Right ventricle myocardium superior (tissue), 1 donor: ENCODE measurements at places on chromosomes 3 and 15.
A peak's percentile ranks its signal among the peaks of the same experiment; 100 is the strongest.

- no peak for DNase-seq
Measured at GRCh38 chr3:85005946-85006345, 47.2 kb downstream of the CADM2 start.

DNA sequence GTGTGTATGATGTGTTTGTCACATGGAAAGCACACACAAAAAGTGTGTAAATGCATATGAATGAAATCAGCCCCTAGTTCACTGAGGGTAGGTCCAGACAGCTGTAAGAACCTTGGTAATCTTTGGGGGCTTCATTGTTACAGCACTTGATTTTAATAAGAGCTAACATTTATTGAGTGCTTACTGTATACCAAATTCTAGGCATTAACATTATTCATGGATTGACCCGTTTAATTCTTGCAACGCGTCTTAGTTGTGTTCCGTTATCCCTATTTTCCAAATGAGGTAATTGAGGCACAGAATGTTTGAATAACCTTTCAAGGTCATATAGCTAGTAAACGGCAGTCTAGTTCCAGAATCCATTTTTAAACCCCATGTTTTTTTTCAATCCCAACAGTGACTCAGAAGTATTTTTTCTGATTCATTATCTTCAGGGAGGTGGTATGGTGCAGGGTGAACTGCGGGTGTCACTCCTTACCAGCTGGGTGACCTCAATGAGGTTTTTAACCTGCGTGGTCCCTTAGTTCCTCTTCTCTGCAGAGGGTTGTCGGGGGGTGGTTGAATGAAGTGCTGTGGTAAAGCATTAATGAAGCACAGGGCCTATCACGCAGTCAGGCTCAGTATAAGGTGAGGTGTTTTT, 14.2 kb downstream of the RAB8B start:
- DNase-seq, result no peak

DNA sequence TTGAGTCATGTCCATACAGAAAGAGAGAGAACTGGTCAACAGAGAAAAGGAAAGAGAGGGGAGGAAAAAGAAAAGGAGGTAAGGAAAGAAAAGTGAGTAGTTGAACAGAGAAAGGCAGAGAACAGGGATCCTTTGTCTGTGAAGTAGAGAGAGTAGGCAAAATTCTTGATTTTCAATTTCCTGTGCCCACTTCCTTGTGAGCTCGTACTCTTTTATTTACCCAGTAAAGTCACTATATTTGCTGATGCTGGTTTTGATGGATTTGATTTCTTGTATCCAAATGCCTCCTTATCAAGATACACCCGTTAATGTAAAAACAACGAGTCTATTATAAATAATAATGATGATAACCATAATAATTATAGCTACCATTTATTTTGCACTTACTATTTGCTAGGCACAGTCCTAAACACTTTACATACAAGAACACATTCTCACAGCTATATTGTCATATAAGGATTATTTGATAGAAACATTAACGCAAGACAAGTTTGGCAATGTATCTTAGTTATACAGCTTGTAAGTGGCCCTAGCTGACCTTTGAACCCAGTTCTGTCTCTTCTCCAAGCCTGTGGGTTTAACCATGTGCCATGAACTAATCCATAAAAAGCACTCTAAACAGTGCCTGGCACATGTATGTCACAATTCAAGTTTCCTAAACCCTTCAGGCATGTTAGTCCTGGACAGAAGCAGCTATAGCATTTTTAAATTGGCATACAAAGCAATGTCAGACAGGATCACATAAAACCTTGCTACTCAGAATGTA, 6.7 kb upstream of the P2RY1 start:
- DNase-seq, result no peak

DNA sequence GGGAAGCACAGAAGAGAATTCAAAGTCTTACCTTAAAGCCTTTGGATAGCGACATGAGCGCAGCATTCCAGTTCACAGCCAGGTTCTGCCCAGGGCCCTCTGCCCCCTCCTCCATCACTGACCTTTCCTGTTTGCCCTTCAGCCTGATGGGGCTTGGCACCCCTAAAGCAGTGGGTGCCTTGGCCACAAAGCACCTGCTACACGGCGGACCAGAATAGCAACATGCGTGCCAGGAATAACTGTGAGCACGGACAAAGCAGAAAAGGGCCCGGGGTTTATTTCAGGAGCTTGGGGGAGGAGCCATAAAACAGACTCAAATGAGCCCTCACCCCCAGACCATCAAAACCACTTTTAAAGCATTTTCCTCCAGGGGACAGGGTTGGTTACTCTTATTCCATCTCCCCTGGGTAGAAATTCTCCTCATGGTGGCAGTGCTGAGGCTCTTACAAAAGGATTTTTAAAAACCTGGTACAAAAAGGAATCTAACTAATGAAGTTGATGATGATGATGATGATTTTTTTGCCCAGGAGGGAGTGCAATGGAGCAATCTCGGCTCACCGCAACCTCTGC, 135.4 kb downstream of the KLF13 start:
- DNase-seq, result no peak

GRCh38 chr3:115239717-115240116, 92.6 kb upstream of the ZBTB20 start:
- DNase-seq, result peak; percentile 51

GRCh38 chr15:69784798-69785566, 312.7 kb downstream of the TLE3 start:
- no peak for DNase-seq

- no peak for DNase-seq
Measured at GRCh38 chr3:38650248-38650951, 913 bp upstream of the SCN5A start.

GRCh38 chr3:61612211-61613194, 51.1 kb downstream of the PTPRG start:
- no peak for DNase-seq

DNA sequence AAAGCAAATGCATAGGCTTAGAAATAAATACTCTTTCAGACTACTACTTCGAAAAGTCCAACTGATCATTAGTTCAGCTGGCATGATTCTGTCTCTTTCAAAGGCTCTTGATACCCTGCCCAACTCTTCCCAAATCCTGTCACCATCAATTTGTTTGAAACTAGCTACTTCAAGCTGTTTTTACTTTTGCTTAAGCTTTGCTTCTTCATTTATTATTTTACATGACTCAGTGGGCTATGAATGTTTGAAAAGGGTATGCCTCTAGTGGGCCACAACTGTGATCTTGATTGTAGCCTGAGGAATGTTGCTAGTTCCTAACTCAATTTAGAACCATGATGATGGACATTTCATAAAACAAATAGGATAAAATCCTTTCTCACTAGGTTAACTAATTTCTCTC, 340.8 kb downstream of the NAALADL2 start:
- DNase-seq, result no peak

- DNase-seq, result no peak
Measured at GRCh38 chr15:29852201-29852600, 29.9 kb upstream of the TJP1 start.

- no peak for DNase-seq
Measured at GRCh38 chr15:54082836-54083492, 104.7 kb downstream of the UNC13C start.

DNA sequence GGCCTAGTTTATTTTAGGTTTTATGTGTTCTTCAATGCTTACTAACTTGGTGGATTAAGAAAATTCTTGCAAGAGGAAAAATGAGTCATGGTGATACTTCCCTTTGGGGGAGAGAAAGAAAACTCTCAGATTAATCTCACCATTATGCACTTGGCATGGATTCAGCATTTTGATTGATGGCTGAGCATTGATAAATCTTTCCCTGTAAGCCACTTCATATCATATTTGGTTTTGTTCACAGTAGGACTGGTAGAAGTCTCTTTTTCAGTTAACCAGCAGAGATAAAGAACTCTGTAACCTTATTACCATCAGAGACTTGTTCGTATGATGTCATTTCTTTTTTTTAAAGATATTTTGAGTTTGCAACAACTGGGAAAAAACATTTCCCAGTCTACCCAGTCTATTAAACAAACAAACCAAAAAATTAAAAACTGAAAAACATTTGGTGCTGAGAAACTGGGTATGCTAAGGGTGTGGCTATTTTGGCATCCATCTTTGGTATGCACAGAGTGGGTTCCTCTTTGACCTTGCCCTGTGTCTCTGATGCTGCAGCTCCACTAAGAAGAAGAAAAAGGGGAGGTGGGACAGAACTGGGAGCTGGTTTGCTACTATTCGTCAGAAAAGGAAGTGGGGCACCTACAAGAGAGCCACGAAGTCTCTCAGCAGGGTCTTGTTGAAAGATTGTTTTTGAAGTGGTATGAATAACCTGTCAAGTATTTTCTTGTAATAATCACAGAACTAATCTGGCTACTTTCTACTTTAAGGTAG, 17.2 kb downstream of the TMOD3 start:
- no peak for DNase-seq

DNA sequence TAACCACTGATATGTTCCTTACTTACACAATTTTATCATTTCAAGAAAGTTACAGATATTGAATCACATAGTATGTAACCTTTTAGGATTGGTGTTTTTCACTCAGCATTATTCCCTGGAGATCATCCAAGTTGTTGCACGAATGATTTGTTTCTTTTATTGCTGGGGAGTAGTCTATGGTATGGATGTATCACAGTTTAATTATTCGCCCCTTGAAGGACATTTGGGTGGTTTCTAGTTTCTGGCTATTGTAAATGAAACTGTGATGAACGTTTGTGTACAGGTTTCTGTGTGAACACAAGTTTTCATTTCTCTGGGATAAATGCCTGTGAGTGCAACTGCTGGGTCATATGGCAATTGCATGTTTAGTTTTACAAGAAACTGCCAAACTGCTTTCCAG, 68.8 kb downstream of the NMNAT3 start:
- DNase-seq, result no peak

DNA sequence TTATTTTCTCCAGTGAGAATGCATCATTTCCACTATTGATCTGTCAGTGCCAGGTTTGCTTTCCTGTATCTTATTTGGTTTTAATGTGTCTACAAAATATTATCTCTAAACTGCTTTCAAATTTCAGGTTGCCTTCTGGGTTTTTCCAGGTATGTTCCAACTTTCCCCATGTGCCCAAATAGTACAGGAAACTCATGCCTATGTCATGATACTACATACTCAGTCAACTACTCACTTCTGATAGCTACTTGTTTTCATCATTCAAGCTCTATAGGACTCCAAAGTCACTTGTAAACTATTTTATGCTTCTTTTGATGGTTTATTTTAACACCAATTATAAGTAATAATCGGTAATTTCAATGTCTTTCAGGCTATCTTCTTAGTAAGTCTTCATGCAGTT, 134.8 kb upstream of the TTC14 start:
- no peak for DNase-seq

GRCh38 chr3:107110596-107111305, 266.5 kb upstream of the CCDC54 start:
- DNase-seq, result no peak

DNA sequence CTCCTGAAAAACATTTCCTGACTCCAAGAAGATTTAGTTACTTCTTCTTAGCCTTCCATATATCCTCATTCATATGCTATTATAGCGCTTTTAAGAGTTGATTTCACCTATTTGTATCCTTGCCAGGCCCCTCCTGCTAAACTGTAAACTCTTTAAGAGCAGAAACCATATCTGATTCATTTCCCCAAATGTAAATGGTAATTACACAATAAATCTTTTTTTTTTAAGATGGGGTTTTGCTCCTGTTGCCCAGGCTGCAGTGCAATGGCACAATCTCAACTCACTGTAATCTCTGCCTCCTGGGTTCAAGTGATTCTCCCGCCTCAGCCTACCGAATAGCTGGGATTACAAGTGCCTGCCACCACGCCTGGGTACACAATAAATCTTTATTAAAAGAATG, 4.5 kb downstream of the DLEC1 start:
- DNase-seq, result no peak

DNA sequence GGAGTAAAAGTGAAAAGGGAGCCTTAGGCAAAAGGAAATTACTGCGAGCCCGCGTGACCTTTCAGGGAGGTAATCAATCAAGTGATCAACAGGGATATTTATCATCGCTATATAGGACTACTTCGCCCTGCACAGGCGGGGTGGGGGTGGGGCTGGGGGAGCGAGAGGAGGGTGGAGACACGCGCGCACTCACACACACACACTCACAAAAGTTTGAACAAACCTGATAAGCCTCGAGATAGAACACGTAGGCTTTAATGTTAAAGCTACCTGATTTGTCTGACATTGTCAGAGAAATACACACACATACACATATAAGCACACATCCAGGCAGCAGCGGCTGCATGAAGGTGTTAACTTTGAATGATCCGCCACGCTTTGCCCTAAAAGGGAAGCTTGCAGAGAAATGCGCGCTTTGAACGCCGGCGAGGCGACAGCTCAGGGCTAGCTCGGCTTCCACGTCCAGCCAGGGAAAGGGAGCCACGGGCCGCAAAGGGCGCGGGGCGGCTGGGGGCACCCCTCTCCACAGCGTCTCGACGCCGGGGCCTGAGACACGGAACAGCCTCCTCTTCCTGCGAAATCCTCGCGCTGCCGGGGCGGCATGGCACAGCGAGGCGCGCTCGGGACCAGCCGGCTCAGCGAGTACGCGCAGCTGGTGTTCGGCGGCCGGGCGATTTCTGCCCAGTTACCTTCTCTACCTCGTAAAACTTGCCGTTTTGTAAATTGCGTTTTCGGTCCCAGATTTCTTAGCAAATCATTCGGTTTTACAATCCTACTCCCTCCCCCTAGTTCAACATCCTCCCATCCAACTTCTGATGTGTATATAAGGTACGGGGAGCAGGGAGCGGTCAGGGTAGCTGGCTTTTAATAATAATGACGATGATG, 4.8 kb upstream of the MECOM start:
- peak; percentile 55 for DNase-seq

- no peak for DNase-seq
Measured at GRCh38 chr3:52488746-52489145, 6.4 kb upstream of the STAB1 start.

DNA sequence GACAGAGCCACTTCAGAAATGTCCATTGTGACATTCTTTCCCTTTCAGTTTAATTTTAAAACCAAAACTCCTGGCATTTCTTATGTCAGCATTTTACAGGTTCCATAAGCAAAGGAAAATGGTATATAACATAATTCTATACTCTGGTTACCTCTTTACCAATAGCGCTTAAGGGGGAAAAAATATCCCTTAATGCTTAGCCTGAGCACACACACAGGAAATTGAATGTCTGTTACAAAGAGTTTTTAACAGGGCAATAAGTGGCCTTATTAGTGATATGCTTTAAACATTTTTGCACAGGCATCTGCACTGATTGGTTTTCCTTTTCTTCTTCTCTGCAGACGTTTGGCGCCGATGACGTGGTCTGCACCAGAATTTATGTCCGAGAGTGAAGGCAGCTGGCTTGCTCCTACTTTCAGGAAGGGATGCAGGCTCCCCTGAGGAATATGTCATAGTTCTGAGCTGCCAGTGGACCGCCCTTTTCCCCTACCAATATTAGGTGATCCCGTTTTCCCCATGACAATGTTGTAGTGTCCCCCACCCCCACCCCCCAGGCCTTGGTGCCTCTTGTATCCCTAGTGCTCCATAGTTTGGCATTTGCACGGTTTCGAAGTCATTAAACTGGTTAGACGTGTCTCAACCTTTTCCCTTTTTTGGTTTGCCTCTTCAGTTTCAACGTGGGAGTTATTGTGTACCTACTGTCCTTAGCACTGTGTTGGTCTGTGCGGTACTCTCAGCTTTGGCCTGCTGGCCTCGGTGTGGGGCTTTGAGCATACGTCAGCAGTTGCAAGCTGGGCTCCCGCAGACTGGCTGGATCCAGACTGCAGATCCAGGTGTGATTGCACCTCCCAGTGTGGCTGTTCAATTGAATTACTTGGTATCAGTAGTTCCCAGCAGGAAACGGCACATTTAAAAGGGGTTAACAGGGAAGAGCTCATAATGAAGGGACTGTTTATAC, 7.7 kb downstream of the CRABP1 start:
- DNase-seq, result no peak

GRCh38 chr3:186413615-186414415, 51.8 kb upstream of the DGKG start:
- peak; percentile 72 for DNase-seq

- no peak for DNase-seq
Measured at GRCh38 chr3:156174229-156174847, 54.0 kb downstream of the KCNAB1 start.
